Amygdala (tissue), 56 donors: ENCODE measurements at places on chromosomes 11 and 22.
A peak's percentile ranks its signal among the peaks of the same experiment; 100 is the strongest.

DNA sequence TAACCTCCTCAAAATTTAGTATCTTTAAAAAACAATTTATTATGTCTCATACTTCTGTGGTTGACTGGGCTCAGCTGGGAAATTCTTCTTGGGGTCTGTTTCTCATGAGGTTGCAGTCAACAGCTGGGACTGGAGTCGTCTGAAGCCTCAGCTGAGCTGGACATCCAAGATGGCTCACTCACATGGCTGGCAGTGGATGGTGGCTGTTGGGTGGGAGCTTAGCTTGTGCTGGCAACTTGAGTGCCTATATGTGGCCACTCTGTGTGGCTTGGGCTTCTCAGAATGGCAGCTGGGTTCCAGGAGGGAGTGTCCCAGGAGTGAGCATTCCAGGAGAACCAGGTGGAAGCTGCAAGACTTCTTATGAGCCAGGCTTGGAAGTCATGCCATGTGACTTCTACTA, 13.2 kb downstream of the THY1 start:
- DNase-seq: no peak

DNA sequence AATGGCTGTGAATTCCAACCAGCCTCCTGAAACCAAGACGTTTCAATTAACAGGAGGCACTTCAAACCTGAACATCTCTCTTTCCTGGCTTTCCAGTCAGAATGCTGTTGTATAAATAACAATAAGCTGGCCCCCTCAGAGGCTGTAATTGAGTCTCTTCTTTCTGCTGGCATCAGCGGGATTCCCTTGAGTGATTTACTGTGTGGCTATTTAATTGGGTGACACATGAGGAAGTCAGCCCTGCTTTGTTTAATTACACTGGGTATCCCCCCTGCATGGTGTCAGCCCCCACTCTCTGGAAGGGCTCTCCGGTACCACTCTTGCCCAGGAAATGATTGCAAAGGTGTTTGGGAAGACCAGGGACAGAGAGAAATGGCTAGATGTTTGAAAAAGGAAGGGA, 101.6 kb downstream of the NTM start:
- DNase-seq: no peak

DNA sequence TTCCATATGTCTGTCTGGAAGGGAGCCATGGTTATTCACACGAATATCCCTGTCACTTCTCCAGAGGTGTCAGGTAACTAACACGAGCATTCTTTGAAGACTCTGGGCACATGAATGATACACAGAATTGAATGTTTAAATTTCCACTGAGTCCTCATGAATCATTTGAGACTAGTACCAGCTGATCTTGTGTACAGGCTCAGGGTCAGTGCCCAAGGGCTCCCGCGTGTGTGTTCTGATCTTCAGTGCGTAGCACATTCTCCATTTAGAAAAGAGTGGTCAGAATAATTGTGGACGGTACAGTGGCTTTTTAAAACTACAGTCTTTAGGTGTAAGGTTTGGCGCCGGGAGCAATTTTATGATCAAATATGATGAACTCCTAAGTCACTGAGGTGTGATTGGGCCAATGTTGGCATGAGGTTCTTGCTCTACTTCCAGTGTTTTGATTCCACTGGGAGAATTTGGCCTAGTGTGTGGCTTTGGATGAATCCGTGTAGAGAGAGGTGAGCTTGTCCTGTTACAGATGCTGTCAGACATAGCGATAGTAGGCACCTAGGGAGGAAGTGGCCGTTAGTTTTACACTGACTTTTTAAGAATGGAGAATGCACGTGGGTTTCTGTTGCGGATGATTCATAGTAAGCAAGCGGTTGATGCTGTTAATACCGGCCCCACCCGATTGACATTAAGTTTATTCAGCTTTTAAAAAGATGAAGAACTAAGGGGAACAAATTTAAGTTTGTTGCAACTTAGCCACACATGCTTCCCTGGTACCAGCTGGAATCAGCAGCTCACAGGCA, 22.2 kb downstream of the NUP50 start:
- DNase-seq: no peak

DNA sequence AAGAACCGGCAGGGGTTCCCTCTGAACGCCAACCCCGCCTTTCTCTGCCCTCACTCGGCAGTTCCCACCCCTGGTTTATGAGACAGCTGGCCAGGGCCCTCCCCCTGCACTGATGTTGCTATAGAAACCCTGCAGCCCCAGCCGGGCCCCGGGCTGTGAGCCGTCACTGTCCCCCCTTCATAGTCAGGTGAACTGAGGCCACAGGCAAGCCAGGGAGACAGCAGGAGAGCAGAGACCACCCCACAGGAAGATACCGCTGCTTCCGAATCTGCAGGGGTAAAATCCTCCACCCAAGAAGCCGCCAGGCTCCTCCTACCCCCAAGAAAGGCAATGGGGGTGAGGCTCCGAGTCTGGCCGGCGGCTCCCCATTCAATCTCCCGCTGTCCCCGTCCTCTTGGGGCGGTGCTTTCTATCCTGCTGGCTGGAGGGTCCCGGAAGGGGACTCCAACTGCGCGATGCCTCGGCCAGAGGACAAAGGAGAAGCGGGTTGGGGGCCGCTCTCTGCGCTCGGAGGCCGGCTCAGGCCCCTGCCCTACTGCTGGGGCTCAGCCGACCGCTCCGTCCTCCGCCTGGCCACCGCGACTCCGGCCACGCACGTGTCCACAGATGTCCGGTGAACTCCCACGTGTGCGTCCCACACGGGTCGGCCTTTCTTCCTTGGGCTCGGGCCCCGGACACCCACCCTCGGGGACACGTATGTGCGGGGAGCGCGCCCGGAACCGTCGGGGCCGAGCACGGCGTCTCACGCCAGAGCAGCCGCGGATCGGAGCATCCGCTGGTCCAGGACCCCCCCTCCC, 587 bp downstream of the SLC25A22 start:
- DNase-seq: peak; percentile 80

DNA sequence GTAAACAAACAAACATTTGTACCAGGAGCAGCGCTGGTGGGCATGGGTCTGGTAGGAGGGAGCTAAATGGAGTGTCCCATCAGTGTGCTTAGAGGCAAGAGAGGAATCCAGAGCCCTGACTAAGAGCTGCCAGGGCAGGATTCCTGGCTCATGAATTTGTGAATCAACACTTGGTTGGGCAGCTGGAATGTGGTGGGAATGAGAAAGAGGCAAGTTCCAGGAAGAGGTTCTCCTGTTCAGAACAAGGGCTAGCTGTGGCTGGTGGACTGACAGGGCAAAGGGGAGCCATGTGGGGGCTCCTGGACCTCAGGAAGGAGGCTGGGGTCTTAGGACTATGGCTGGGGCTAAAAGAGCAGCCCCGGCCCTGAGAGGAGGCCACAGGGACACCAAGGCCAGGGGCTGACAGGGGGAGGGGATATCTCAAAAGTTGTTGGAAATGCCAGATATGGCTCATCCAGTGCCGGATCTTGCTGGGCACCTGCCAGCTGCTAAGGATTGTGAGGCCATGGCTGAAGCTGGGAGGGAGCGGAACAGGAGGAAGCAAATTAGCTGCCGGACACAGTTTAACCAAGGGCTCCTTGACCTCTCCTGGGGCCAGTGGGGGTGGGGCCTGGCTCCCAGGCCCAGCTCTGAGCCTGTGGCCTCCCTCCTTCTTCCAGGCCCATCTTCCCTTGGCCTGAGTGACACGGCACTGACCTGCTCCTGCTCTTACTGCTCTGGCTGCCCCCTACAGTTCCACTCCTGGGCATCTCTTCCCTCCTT, 14.6 kb upstream of the P2RY6 start:
- DNase-seq: no peak

DNA sequence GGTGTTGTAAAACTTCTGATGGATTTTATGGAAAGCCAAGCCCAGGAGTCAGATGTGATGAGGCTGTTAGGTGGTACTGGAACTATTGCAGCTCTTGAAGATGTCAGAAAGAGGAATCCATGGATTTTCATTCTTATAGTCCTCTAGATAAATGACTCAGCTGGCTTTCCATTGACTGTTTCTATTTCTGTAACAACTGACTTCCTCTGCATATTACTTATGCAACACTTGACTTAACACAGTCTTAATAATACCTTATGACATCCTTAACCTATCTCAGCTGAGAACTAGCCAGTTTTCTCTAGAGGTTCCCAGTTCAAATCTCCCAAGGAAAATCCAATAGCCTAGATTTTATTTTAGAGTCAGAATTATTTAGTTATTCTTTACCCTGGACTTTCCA, 263.8 kb downstream of the LUZP2 start:
- DNase-seq: no peak

- no peak for DNase-seq
These were observed 25.7 kb downstream of the CD5 start for GRCh38 chr11:61127991-61128390.

GRCh38 chr22:44386386-44387035, 73.8 kb upstream of the SHISAL1 start:
- no peak for DNase-seq

DNA sequence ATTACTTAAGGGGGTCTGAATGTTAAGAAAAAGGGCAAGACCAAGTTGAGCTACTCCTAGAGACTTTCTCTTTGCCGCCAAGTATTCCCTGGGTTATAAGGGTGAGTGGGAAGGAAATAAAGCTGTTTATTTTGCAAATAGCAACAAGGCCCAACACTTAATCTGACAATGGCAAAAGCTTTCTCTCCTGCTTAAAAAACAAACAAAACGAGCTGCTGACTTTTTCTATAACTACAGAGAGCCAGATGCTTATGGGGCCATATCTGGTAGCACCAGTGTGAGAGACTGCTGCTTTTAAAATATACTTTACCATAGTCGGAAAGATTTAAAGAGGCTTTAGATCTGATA, 2.3 kb upstream of the KDM2A start:
- DNase-seq: no peak

- DNase-seq: no peak
These were observed 288.3 kb upstream of the ANO3 start for GRCh38 chr11:26043665-26044064.

DNA sequence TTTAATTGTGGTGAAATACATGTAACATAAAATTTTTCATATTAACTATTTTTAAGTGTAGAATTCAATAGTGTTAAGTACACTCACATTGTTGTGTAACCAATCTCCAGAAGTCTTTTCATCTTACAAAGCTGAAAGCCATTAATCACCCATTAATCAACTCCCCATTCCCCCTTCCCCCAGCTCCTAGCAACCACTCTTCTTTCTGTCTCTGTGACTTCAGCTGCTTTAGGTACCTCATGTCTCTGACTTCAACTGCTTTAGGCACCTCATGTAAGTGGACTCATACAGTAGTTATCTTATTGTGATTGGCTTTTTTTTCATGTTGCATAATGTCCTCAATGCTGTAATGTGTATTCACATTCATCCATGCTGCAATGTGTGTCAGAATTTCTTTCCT, 150.8 kb upstream of the NTM start:
- no peak for DNase-seq

- no peak for DNase-seq
These were observed 631.4 kb upstream of the LUZP2 start for GRCh38 chr11:23865341-23865975.

DNA sequence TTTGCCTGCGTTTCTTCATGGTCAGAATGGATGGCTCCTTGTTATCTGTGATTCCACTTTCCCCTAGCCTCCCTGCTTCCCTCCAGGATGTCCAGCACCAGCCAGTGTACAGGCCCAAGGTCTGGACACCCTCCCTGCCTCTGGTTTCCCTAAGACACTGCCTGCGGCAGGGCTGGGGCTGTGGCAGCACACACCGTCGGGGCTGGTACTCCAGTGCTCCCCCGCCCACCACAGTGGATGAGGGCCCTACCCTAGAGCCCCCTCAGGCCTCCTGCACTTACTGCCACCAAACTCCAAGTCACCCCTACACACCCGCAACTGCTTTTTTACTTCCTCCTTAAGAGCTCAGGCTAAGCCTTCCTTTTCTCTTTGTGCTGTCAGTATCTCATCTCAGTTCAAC, 28.9 kb downstream of the ZNF214 start:
- DNase-seq: no peak

DNA sequence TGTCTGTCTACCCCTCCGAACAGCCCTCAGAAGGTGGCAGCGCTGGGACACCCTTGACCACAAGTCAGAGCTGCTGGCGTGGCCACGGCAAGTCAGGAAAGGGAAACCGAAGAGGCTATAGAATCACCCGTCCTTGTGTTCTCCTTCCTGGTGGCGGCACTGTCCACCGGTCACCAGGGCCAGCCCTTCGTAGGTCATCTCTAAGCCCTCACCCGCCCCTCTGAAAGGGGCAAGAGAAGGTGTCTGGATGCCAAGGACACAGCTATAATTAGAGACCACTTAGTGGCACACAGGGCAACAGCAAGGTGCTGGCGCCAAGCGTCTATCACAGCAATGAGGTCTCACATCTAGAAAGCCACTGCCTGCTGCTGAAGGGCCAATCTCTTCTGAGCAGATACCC, 320.9 kb downstream of the SHANK2 start:
- DNase-seq: no peak

DNA sequence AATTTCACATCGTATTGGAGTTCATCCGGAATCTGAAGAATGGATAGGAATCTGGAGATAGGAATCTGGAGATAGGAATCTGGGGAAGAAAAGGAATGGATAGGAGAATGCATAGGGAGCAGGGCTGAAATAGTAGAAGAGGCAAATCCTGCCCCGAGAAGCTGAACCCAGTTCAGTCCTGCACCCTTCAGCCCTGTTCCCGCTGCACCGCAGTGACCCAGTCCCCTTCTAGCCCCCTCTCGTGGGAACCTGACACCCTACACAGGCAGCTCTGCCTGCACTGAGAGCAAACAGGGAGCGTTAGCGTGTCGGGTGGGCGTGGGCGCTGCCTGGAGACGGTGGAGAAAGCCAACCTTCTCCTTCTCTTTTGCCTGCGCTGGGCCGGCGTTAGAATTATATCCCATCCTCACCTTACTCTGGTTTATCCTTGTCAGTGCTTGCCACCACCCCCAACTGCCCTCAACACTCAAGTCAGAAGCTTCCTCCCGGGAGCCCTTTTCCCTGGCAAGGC, 1.0 kb upstream of the CCKBR start:
- DNase-seq: peak; percentile 12

DNA sequence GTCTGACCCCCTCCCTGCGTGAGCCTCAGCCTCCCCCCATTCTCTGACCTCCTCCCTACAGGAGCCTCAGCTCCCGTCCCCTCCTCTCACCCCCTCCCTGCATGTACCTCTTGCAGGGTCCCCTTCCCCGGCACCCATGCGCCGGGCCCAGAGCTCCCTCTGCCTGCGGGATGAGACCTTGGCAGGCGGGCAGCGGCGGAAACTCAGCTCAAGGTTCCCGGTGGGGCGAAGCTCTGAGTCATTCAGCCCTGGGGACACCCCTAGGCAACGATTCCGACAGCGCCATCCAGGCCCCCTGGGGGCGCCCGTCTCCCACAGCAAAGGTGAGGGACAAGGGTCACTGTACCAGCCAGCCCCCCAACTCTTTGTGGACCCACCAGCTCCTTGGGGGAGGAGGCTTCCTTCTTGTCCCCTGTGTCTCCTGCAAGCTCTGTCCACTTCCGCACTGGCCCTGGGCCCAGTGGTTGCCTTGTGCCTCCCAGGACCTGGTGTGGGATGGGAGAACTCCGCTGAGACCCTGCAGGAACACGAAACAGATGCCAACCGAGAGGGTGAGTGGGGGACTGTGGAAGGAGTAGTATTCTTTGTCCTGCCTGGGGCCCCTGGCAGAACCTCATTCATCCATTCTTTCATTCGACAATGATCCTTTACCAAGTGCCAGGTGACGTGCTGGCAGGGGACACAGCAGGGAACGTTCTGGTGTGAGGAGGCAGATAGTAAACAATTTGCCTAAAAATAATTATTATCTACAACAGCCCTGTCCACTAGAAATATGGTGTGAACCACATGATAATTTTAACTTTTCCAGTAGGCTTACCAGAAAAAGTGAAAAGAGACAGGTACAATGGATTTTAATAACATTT, 3.7 kb upstream of the RPS6KA4 start:
- peak; percentile 24 for DNase-seq
